ENCODE measurements at places on chromosomes 16 and 17. TPM values are rescaled to one million over a fixed set of nuclear protein-coding genes. Genes with fewer than 3 reads are reported as not detected.

The PDILT gene
- not detected for total RNA-seq

The HOXB1 gene
- total RNA-seq: not detected

The LLGL2 gene
- 1.3 TPM for total RNA-seq

The FGF11 gene
- 0.58 TPM for total RNA-seq

The LGALS9 gene
- not detected for total RNA-seq
